Activated T-cell treated with anti-CD3 and anti-CD28 coated beads, Interleukin-2, amount 50 U/mL, for 72 hours (primary cell): ENCODE measurements at places on chromosomes 1 and 21. TPM values are rescaled to one million over a fixed set of nuclear protein-coding genes. Genes with fewer than 3 reads are reported as not detected.

- H3K27me3 ChIP-seq, result peaks cover 47% of the 10 kb centered on the region
- peaks cover 10% of the 10 kb centered on the region for H3K4me1 ChIP-seq
- no peaks in the 10 kb centered on the region for H3K36me3 ChIP-seq
- no peak overlapping the region for H3K4me3 ChIP-seq
- DNase-seq, result no peak
Observed at GRCh38 chr1:54975356-54976108, 4.9 kb upstream of the TMEM61 start.

GRCh38 chr1:177780096-177780700 lies 189.7 kb downstream of the SEC16B start:
- no peak overlapping the region for H3K4me3 ChIP-seq
- DNase-seq, result no peak
- H3K4me1 ChIP-seq, result no peaks in the 10 kb centered on the region
- no peaks in the 10 kb centered on the region for H3K36me3 ChIP-seq
- H3K27me3 ChIP-seq, result no peaks in the 10 kb centered on the region
- H3K27ac ChIP-seq, result no peak overlapping the region

Gene RASAL2
- total RNA-seq, result 0.02 TPM

Gene NFASC
- total RNA-seq, result 0.38 TPM
